NCI-H748 treated with DMSO at 0.1 percent for 48 hours (cell line): ENCODE measurements at places on chromosomes 5 and 9.

GRCh38 chr9:89603767-89604665 is 796 bp upstream of the GADD45G start:
- peak; percentile 85 for DNase-seq

- no peak for DNase-seq
Measured at GRCh38 chr5:140242099-140242498, 60.8 kb downstream of the PFDN1 start.

GRCh38 chr5:50709471-50709870 is 43.0 kb downstream of the PARP8 start:
- no peak for DNase-seq

DNA sequence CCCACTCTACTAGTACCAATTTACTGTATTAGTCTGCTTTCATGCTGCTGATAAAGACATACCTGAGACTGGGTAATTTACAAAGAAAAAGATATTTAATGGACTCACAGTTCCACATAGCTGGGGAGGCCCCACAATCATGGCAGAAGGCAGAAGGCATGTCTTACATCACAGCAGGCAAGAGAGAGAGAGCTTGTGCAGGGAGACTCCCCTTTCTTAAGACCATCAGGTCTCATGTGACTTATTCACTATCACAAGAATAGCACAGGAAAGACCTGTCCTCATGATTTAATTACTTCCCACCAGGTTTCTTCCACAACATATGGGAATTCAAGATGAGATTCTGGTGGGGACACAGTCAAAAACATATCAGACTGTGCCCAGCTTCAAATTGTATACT is 11.5 kb downstream of the UGT3A1 start:
- no peak for DNase-seq

- no peak for DNase-seq
Measured at GRCh38 chr5:35903631-35904203, 34.7 kb downstream of the CAPSL start.

DNA sequence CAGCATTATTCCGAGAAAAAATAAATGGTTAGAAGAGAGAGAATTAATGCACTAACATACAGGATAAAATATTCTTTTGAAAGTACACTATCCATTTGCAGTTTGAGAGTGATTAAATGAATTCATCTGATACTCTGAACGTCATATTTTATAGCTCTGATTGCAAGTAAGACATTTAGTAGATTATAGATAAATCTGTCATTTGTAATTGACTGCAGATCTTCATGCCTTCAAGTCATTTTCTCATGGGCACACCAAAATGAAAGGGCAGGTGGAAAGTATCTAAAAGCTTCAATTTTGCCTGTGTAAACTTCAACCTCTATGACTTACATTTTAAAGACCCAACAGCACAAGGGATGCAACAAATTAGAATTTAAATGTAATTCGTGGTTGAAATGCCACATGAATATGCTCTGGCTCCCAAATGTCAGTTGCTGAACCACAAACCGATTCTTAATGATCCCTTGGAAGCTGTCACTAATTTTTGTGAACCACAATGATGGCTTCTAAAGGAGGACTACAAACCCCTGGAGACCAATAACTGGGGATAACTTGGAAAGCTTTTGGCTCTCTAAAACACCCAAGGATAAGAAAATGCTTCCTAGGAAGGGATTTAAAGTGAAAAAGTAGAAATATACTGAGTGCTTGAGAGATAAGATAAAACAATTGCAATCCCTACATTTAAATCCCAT is 3.9 kb downstream of the TYRP1 start:
- DNase-seq: no peak

- DNase-seq: no peak
Measured at GRCh38 chr5:55724281-55724680, 12.2 kb upstream of the SLC38A9 start.

GRCh38 chr9:138060881-138061280 is 183.3 kb downstream of the CACNA1B start:
- DNase-seq: no peak

- DNase-seq: peak; percentile 93
Measured at GRCh38 chr5:23506329-23507236, 826 bp upstream of the PRDM9 start.

- DNase-seq: no peak
Measured at GRCh38 chr9:109030426-109030825, 17.1 kb upstream of the CTNNAL1 start.

DNA sequence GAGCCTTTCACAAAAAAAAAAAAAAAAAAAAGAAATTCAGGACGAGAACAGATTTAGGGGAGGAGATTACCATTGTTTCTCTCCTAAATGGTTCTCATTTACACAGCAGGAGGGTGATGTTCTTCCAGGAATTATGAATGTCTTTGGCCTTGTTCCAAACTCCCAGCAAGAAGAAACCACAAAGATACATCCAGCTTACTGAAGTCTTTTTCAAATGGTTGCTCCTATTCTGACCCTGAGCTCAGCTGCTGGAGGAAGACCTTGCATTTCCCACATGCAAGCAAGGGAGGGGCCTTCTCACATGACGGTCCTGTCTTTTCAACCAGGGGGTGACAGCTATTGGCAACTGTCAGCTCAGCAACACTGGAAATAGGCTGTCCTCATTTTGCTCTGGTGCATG is 203.0 kb upstream of the VLDLR start:
- DNase-seq: peak; percentile 79

GRCh38 chr5:109779036-109779735 is 89.5 kb downstream of the MAN2A1 start:
- no peak for DNase-seq

GRCh38 chr9:25691786-25692185 is 13.5 kb upstream of the TUSC1 start:
- DNase-seq: no peak

GRCh38 chr5:14913096-14913495 is 41.5 kb upstream of the ANKH start:
- DNase-seq: no peak

DNA sequence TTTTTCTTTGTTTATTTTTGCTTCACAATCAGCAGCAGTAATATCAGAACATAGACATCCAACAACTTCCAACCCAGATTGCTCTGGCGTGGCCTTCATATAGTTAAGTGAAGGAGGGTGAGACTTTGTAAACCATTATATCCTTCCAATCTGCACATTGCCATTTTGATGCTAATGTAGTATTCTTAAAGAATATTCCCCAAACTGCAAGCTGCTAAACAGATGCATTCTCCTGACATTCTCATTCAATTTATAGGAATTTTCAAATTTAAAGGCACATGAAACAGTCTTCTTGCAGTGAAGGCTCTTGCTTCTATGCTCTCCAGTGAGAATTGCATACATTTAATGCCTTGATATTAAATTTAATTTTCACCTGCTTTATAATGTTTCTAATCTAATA is 181.2 kb upstream of the EDIL3 start:
- no peak for DNase-seq

DNA sequence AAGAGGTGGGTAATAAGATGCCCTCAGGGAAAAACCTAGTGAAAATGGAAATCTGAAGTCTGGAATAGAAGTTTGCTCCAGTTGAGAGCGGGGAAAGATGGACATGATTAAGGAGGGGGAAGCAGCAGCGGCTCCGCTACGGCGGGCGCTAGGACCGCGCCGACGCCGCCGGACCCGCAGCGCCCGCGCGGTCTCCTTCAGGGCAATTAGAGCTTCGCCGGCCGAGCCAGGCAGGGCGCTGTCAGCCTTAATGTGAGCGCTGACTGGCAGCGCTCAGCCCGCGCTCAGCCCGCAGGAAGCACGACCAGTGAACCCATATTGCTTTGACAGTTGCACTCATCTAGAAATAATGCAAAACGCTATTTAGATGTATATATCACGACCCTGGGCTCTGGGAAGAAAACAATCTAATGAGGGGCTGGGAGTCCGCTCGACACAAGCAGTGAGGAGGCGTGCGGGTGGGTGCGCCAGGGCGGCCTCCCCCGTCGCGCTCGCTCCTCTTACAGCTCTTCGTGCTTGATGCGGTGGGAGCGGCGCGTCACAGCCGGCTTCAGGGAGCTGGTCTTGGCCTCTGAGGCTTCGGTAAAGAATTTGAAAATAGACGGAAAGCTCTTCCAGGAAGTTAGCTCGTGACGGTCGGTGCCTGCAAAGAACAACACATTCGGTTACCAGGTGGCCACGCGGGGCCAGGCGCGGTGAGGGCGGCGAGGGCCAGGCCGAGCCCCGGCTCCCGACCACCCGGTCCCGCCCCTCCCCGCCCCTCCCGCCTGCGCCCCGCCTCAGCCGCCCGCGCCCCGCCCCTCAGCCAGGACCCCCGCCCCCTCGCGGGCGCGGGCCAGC is 37.7 kb downstream of the NR2F1 start:
- DNase-seq: peak; percentile 82
